GM06990 (cell line): ENCODE measurements at places on chromosomes 16 and 17.
A peak's percentile ranks its signal among the peaks of the same experiment; 100 is the strongest.

DNA sequence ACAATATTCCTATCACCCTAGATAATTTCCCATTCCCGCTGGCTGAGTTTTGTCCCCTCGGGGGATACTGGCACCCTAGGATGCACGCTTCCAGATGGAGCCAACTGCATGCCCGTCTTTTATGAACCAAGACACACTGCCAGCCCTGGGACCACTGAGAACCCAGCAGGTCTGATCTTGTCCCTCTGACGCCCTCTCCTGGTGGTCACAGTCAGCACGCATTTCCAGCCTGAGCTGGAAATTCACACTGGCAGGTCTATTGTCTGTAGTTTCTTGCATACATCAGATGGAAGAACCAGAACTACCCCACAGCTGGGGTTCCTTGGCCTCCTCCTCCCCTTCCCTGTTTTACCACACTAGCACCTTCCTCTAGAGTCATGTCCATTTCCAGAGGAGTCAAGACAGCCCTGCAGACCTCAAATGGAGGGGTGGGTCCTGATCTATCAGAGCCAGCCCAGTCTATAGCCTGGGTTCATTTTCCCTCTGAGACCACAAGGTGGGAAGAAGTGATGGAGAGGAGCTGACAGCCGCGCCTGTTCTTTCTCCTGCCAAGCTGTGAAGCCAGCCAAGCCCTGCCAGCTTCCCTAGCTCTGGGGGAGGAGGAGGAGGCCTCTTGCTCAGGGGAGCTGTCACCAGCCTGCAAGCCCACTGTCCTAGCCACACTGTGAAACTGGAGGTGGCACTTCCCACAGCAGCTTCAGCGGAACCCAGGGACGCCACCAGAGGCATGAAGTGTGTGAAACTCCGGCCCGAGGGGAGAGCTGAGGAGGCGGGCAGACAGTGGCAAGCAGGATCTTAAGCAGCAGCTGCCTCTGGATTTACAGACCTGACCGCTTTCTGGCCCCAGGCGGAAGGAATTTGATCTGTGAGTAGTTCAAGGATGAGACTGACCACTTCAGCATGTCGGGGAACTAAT lies 29.3 kb downstream of the MXRA7 start:
- no peak for DNase-seq

GRCh38 chr17:81519284-81520020 lies 6.9 kb upstream of the ACTG1 start:
- DNase-seq = peak; percentile 83

DNA sequence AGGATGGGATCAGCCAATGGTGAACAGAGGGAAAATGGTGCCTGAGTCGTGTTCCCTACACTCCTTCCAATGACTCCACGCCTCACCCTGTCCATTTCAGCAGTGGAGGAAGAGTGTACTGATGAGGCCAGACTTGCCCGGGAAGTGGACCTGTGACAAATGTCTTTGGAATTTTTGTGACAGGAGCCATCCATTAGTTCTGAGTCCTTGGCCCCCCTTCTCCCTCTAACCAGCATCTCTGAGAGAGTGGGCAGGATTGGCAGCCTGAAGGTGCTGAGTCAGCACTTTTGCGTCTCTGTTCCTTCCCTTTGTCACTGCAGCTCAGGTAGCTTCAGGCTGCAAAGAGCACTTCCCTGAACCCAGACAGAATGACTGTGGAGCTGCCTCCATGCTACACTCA lies 30.8 kb downstream of the BEAN1 start:
- no peak for DNase-seq

GRCh38 chr16:16124438-16124837 lies 98.9 kb downstream of the ABCC6 start:
- no peak for DNase-seq

GRCh38 chr17:80330276-80330675 lies 69.6 kb downstream of the RNF213 start:
- no peak for DNase-seq

DNA sequence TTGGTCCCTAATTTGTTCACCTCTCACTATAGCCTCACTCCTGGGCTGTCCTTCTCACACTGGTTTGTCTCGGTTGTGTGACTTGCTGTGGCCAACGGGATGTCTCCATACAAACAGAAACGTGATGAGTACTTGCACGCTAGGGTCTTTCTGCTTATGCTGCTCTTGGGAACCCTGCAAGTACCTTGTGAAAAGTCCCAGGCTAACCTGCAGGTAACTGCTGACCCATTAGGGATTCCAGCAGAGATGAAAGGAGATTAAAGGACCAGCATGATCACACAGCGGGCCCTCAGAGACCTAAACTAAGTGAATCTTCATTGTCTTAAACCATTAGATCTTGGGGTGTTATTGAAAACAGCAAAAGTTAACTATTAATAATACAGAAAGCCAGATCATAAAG lies 562.8 kb upstream of the GOT2 start:
- no peak for DNase-seq

- peak; percentile 79 for DNase-seq
Measured at GRCh38 chr16:66524601-66525164, 25.2 kb downstream of the TK2 start.

GRCh38 chr16:4790261-4790660 lies 2.1 kb upstream of the SEPTIN12 start:
- DNase-seq = no peak

DNA sequence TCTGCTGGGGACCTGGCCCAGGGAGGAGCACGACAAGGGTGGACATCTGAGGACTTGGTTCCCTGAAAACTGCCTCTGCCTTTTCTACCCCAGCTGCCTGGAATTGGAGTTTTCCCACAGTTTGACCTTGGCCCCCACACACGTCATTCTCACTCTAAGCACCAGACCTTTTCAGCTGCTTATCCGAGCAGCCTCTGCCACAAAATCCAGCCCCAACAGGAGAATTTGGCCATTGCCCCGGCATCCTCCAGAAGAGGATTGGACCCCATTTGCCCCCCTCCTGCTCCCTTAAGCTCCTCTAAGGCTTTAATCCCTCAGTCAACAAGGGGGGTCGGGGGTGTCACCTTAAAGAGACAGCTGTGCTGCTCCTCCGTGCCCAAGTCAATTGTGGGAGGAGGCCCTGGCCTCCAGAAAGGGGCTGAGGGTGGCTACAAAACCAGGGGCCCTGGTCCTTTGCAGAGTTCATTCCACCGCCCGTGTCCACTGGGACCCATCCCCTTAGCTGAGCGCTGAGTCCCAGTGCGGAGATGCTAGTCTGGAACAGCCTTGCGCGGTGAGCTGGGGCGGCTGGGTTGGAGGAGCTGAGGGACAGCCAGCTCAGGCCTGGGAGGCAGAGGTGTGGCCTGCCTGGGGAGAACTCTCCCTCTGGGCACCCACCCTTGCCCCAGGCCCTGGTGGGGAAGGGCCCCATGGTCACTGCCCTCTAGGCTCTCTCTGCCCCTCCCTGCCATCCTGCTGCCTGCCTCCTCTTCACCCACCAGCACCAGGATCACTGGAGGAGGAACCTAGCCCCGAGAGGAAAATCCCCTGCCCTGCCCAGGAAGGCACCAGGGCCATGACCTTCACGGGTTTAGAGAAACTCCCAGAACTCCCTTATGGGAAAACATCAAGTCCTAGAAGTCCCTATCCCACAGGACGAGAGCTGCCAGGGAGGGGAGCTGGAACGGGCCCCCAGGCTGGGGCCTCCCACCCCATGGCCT lies 18.8 kb downstream of the TTYH2 start:
- DNase-seq = no peak

GRCh38 chr17:77959926-77960521 lies 1.5 kb downstream of the TNRC6C start:
- no peak for DNase-seq

DNA sequence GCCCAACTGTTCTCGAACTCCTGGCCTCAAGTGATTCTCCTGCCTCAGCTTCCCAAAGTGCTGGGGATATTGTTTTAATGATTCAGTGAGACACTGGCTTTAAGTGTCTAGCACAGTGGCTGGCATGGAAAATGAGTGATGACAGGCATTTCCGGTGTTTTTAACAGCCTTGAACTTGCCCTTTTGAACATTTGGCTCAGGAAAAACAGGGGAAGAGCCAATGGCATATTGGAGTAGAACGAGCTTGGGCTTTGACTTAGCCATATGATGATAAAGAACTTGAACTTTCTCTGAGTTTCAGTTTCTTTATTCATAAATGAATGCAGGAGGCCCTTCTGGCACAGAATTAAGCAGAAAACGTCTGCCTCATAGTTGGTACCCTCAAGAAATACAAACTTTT lies 145.0 kb upstream of the HS3ST4 start:
- DNase-seq = no peak
